ENCODE measurements at places on chromosomes 12 and 14.

DNA sequence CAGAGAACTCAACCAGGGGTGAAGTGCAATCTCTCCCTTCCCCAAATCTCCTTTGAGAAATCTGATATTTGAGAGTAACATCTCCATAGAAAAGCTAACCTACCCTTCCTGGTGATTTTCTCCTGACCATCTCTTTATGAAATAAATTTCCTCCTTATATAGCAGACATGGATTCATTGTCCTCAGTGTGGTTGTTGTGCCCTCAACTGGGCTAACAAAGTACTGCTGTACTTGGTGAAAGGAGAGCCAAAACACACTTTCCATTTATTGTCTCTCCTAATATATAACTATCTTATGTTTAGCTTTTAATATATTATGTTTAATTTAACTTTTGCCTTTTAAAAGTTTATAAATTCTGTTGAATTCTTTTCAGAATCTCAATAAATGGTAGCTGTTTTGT, 65.1 kb upstream of the SLCO1B1 start:
- DNase-seq, result no peak

- no peak for DNase-seq
Measured at GRCh38 chr14:61475316-61475715, 153.9 kb downstream of the PRKCH start.

DNA sequence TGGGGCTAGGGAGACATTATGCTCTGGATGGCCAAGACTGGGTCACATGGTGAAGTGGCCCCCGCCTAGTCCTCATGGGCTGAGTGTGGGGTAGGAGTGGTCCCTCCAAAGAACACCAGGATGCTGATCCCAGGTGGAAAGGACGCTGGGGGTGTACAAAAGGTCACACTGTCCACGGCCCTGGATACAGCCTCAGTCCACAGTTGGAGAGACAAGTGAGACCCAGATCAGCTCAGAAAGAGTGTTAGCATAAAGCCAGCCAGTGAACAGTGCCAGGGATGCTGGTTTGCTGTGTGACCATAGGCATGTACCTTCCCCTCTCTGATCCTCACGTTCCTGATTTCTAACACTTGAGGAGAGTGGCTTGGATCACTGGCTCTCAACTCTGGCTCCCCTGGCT, 13.4 kb upstream of the OAS2 start:
- no peak for DNase-seq

GRCh38 chr14:38256533-38256840, 594 bp upstream of the CLEC14A start:
- no peak for DNase-seq

DNA sequence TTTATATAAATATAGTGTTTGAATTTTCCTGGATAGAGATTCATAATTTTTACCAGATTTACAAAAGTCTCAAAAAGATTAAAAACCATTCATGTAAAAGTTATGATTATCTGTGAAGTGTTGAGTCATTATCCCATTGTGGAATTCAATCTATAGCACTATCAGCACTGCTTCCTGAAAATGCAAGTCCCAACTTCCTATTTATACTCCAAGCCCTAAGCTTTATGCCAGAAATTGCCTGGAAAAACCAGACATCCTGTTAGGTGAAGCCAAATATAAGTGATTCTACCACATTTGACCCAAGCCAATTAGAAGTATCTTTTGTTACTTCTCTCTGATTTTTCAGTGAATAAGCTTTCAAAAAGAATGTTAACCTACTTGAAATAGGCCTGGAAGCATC, 129.1 kb downstream of the GPR135 start:
- no peak for DNase-seq

- no peak for DNase-seq
Measured at GRCh38 chr12:63981343-63981742, 136.8 kb downstream of the SRGAP1 start.

DNA sequence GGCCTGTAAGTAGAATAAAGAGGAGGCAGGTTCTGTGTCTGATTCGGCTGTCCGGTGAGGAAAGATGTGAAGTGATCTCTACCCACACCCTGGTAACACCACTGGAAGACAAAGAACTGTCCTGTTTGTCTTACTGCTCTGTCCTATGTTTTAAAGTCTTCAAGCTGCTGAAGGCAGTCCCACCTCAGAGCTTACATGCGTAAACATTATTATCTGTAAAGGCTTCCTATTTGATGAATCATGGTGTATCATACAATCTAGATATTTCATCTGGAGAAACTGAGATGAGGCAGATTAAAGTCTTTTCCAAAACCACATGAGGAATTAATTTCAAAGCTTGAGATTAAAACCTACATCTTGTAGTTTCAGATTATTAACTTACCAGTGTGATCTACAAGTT, 427.6 kb downstream of the ZFP36L1 start:
- DNase-seq, result no peak

- DNase-seq, result no peak
Measured at GRCh38 chr12:96350982-96351381, 49.3 kb downstream of the CDK17 start.

DNA sequence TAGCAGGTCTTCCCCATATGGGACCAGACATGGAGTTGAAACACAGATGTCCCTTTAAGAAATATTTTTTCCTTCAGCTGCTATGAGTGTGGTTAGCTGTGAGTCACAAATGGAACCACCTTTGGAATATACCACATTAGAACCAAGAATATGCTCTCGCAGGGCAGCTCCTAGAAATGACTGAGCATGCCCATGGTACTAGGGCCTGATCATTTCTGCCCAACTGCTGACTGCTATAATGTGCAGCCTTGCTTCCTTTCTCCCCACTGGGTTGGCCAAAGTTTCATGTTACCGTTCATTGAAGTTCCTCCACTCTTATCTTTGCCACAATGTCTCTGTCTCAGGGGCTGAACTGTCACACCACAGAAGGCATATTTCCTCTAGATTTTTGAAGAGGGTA, 1074.6 kb downstream of the FLRT2 start:
- DNase-seq, result no peak

- no peak for DNase-seq
Measured at GRCh38 chr14:36646664-36647416, 14.8 kb upstream of the PAX9 start.

DNA sequence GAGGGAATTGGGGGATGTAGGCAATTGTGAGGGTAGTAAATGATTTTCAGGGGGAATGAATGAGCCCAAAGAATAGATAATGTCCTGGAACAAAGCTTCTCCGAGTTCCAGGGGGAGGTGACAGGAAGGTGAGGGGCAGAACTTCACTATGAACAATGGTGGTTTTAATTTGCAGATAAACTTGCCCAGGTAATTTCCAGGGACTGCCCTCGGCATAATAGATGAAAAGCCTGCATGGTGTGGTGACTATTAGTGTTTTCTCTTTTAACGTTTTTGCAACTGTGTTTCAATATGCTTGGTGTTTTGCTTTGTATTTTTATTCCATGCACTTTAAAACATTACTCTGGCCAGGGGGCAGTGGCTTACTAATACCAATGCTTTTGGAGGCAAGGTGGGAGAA, 325.2 kb upstream of the RGS6 start:
- no peak for DNase-seq

DNA sequence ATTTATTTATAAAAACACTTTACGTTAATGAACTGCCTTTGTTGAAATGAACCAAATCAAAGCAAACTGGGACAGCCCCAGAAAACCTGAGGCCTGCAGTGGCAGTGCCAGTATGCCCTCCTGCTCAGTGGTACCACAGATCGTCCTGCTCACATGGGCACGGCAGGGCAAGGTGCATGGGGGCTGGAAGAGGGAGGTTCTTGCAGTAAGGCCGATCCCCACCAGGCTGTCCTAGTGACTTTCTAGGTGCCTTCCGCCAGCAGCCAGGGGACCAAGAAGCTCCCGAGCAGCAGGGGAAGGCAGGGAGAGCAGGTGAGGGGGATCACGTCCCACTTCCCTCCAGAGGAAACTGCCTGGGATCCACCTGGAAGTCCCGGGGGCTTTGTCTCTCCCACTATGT, 63.9 kb downstream of the TESC start:
- no peak for DNase-seq

DNA sequence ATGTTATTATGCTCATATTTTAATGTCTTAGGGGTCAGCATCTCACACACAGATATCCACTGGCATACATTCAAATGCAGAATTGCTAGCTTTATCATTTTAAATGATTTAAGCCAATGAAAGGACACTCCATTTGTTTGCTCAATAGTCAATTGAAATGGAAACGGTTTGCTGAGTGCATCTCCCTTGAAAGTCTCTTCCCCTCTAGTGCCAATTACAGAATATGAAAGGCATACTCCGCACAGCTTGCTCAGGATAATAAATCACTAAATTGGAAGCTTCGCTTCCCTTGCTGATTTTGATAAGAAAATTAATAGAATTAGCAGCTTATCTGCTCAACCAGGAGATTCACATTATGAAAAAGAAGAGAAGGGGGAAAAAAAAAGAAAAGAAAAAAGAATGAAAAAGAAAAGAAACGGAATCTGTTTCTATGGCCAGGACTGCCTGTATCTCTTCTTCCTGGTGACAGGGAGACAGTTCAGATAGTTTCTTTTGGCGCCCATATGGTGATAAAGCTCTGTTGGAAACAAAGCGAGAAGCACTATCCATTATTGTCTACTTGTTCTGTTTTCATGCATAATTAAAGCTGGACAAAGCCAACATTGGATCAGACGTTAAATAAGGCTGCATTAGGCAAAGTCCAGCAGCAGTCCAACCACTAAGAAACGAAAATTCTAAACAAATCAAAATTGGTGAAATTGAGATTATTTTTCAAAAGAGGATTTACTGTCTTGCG, 225.0 kb downstream of the GXYLT1 start:
- no peak for DNase-seq

DNA sequence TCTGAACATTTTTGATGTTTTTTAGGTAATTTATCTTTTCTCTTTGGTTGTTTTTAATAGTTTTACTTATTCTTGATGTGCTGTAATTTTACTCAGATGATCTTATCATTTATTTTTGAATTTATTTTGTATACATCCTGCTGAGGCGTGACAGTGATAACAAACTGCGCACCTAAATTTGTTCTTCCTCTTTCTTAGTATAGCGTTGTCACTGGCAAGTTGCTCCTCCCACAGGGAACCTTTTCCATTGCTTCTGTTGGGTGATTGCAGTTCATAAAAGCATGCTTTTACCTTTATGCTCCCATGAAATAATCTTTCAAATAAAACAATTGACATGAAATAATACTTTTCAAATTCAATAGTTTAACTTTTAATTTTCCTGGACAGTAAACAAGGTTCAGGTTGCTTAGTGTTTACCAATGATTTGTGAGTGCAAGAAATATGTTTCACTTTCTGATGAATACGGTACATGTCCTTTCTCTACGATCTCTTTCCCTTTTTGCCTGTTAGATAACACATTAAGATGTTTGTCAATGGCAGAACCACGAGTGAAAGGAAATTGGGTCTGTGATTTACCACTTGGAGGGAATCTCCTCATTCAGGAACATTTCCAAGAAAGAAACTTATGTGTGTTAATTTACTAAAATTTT, 223.3 kb downstream of the CCDC91 start:
- DNase-seq, result no peak

DNA sequence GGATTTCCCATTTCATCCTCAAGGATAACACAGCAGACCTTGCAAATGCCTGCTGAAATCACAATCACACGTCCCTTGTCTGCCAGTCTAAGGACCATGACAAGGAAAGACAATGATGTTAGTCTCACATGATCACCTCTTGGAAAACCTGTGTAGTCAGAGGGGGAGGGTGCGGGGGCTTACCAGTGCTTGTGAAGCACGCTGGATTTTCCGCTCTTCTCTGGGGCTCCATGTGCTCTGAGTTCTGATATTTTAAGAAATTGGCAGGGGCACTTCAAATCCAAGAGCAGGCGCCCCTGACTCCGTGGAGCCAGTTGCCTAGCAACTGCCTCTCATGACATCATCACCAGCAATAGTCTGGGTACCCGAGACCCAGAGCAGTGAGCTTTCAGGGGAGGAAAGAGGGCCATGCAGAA, 200.9 kb upstream of the C14orf180 start:
- no peak for DNase-seq

GRCh38 chr14:64095620-64096019, 198.6 kb downstream of the ESR2 start:
- DNase-seq, result no peak

- DNase-seq, result no peak
Measured at GRCh38 chr14:99322731-99323599, 51.0 kb upstream of the BCL11B start.

All from effector CD8-positive, alpha-beta T cell (primary cell).